ENCODE measurements at places on chromosomes 2 and 18.

- peak; percentile 11 for DNase-seq
Measured at GRCh38 chr18:28045176-28045810, 131.6 kb downstream of the CDH2 start.

DNA sequence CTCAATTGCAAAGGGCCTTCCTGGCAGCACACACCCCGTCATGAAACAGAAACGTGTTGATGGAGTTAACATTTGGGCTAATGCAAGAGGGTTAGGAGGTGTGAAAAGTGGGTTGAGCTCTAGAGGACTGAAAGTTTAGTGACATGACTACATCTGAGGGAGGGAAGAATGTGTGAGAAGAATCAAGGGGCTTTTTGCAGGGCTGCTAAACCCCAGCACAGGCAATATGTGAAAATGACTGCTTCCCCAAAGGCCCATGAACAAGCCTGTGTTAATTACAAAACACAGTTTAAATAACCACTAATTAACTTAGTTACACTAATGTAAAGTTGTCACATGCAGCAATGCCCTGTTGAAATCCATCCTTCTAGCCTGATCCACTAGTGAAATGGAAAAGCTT, 63.4 kb upstream of the PEX13 start:
- no peak for DNase-seq

DNA sequence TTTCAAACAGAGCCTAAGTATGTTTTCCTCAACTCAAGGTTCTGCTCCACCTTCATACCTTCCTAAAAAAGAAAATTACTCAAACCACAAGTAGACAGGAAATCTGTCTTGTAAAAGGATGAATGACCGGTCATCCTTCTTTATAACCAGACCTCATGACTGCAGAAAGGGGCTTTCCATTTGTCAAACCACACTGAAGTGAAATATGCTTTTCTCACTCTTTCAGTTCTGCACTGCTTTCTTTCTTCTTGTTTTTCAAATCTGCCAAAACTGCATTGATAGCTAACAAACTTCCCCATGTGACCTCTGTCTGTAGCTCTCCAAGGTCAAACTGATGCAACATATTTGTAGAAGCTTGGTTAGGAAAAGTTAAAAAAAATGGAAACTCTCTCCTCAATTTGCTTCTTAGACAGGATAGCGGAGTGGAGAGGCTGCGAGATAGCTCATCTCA, 308.9 kb upstream of the CCDC68 start:
- no peak for DNase-seq

DNA sequence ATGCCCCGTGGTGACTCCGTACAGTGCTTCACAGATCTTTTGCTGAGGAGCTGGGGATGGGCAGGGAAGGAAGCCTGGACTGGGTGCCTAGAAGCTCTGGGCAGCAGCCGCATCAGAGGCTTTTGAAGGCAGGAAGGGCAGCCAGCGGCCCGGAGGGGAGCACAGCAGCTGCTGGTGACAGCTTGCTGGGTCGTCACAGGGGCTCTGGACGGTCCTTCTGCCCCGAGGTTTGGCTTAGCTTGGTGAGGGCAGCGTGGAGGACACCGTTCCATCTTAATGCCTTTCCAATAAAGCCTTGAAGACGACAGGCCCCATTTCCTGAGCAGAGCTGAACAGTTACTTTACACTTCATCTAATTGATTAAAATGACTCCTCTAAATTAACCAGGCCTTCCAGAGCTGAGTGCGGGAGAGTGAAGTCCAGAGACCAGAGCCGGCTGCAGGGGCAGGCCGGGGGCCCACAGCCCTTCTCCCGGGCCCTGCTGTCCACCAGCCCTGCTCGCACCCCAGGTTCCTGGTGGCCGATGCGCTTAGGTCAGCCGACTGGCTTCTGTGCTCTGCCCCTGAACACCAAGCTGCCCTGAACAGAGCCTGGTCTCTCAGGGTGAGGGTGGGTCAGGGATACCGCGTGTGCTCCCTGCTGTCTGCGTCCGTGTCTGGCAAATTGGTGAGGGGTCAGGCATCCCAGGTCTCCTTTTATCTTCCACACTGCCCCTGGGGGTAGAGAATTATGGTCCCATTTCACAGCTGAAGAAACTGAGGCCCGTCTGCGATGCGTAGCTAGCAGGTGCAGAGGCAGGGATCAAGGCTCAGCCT, 43.5 kb downstream of the RRM2 start:
- DNase-seq, result no peak

DNA sequence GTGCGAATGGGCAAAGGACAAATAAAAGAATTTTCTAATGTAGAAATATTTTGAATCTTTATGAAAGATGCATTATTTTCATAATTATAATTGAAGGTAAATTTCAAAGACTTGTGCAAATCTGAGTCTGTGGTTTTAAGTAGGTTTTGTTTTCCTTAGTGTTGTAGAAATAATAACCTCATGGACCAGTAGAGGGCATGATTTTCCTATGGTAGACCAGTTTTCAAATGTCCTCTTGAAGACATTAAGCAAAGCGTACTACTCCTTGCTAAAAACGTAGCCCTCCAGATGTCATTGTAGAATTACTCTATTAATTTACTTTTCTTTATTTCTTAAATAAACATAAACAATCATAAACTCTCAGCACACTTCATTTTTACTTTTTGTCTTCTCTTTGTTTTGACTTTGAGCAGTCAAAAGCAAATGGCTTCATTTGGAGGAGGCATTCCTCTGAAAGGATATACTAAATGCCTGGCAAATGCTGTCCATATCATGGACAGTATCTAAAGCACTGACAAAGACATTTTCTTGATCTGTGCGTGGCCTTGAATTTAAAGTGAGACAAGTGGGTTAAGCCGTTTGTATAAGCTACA, 85.8 kb upstream of the FAM237A start:
- peak; percentile 50 for DNase-seq

GRCh38 chr2:172480301-172481218, 53.2 kb downstream of the ITGA6 start:
- DNase-seq, result peak; percentile 23

DNA sequence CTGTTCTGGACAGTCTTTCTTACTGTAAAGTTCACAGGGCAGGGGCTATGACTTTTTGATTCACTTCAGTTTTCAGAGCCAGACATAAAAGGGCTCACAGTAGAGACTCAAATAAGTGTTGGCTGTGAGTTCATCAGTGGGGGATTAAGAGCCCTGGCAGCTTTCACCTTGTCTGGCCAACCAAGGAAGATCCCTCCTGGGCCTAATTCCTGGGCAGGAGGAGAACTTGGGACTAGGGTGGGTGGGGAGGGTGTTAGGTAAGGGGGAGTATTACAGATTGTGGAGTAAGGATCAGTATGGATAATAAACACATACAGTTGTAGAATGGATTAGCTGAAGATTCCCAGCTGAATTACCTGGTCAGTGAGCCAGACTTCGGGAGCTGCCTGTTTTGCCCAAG, 904 bp upstream of the SFXN5 start:
- no peak for DNase-seq

- no peak for DNase-seq
Measured at GRCh38 chr2:241841181-241842066, 17.3 kb downstream of the PDCD1 start.

DNA sequence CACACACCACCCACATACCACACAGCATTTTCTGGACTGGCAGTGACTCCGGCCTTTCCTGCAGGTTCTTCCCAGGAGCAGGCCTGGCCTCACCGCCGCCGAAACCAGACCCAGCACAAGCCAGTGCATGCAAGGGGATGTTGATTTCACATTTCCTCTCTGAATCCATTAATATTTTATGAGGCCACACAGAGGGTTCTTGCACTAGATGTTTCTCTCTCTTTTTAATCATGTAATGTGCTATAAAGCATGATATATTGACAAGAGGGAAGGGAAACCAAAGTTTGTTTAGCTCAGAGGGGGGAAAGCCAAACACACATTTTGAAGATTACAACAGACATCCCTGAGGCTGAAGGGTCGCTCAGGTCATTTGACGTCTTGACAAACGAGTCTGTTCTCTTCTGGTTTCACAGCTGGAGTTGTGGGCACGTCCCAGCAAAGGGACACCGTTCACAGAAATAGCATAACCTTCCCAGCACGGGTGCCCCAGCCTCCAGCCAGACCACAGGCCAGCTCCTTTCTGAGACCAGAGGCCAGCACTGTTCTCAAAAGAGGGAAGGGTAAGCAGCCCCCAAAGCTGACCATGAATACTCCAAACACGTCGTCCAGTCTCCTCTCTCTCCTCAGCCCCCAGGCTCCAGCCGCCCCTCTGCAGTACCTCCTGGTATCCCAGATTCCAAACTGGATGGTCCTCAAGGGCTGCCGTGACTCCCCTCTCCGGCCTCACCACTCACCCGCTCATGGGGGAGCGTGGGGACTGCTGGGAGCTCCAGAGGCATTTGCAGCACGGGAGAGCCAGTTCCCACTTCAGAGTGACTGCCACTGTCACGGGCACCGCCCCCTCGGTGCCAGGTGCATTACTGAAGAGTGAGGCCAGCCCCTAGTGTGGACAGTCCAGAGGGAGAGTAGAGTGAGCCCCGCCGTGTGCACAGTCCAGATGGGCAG, 340.3 kb upstream of the SALL3 start:
- DNase-seq, result no peak

DNA sequence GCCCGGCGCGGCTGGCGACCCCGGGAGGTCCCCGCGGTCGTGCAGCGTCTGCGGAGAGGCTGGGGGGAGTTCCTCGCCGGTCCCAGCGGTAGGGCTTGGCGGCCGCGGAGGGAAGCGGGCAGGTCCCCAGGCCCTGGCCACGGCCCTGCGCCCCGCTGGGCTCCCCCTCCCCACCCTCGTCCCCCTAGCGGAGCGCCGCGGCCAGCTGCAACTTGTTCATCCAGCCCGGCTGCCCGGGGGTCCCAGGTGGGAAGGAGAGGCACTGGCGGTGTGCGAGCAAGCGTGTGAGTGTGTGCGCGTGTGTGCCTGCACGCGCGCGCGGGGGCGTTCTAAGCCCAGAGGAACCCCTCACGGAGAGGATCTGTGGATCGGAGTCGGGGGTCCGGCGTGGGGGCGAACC, 1.3 kb downstream of the PTPRM start:
- peak; percentile 66 for DNase-seq

DNA sequence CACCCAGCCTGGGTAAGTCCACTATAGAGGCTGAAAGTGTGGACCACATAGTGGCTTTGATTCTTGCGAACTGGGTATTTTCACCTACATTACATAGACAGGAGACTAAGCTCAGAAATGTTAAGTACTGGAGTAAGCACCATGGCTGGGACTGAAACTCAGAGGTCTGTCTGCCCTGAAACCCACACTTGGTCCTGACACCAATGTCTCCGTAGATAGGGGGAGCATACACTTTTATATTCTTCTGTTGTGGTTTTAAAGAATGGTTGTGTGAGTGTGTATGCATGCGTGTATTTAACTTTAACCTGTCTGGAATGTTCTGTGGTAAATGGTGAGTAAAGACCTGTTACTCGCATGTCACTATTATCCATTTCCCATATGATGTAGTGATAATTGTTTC, 10.3 kb upstream of the NPPC start:
- no peak for DNase-seq

DNA sequence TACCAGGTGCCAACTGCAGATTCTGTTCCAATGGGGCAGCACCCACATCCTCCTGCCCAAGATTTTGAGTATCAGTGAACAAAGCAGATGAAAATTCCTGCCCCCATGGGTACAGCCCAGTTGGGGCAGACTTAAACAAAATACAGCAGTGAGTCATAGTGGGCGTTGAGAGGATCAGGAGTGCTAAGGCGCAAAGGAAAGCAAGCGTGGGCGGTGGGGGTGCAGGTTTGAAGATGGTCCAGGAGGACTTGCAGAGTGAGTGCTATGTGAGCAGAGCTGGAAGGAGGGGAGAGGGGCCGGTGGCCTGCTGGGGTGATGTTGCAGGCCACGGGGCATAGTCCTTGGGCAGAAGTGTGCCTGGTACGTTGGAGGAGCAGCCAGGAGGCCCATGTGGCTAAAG, 24.7 kb downstream of the STEAP3 start:
- DNase-seq, result no peak

DNA sequence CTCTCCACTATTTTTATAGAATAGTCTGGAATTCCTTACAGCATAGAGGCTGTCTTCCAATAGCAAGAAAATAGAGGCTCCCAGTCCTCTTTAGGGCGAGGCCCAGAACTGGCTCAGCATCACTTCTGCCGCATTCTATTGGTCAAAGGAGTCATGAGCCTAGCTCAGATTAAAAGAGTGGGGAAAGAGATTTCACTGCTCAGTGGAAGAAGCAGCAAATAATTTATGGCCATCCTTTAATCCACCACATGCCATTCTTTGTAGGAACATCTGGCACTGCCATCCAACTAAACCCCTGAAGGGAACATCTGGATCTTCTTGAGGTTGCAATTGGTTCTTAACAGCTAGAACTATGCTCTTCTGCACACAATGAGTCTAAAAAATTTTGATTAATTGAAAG, 43.4 kb upstream of the NEUROD1 start:
- DNase-seq, result no peak

- DNase-seq, result peak; percentile 50
Measured at GRCh38 chr18:62450546-62451410, 72.0 kb upstream of the ZCCHC2 start.

- DNase-seq, result no peak
Measured at GRCh38 chr2:149006883-149007543, 31.5 kb upstream of the LYPD6B start.

DNA sequence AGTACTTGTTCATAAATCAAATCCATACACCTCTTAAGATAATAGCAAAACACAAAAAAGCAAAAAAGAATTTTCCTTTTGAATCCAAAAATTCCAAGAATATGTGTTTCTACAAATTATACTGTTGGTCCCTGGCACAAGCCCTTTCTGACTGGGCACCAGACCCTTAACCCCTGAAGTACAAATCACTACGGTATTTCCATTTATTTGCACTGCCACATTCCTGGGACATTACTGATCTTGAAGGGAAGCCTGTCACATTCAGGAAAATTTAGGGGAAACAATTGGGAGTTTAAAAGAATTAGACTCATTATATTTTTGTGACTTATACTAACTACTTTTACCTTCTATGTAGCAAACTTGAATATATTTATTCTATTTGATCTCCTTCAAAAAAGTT, 98.8 kb downstream of the ZNF521 start:
- DNase-seq, result no peak

DNA sequence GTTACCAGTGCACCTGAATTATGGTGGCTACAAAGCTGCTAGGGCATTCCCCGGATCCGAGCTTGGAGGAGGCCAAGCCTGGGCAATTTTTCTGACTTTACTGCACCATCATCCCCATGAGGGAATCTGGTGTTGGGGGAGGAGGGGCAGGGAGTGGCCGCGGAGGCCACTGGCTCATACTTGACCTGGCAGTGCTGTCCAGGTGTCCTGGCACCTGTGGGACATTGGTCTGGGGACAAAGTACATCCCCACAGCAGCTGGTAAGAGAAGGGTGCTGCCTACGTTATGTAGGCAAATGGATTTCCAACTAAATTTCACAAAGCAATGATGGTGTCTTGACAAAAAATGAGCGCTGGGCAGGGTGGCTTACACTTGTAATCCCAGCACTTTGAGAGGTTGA, 48.3 kb downstream of the KLHL29 start:
- DNase-seq, result no peak

- DNase-seq, result no peak
Measured at GRCh38 chr2:222774941-222775340, 85.9 kb upstream of the ACSL3 start.

DNA sequence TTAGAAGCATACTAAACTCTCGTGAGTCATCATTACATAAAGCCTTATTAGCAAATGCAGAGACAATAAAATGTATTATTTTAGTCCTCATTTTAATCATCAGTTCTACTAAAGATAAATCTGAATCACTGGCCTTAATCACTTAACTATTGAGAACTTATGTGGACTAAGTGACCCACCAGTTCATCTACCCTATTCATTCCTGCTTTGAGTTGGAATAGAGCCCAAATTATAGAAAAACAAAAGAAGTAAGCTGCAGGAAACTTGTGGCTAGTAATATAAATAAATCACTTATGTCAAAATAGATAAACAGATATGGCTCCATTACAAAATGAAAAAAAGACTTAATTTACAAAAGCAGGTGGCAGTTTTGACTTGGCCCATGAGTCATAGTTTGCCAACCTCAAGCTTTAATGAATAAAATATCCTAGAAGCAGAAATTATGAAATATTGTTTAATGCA, 851.8 kb upstream of the CRIM1 start:
- DNase-seq, result no peak
